Mesothelial cell of epicardium (in vitro differentiated cells): ENCODE measurements at places on chromosomes 3 and 15. TPM values are rescaled to one million over a fixed set of nuclear protein-coding genes. Genes with fewer than 3 reads are reported as not detected.

DNA sequence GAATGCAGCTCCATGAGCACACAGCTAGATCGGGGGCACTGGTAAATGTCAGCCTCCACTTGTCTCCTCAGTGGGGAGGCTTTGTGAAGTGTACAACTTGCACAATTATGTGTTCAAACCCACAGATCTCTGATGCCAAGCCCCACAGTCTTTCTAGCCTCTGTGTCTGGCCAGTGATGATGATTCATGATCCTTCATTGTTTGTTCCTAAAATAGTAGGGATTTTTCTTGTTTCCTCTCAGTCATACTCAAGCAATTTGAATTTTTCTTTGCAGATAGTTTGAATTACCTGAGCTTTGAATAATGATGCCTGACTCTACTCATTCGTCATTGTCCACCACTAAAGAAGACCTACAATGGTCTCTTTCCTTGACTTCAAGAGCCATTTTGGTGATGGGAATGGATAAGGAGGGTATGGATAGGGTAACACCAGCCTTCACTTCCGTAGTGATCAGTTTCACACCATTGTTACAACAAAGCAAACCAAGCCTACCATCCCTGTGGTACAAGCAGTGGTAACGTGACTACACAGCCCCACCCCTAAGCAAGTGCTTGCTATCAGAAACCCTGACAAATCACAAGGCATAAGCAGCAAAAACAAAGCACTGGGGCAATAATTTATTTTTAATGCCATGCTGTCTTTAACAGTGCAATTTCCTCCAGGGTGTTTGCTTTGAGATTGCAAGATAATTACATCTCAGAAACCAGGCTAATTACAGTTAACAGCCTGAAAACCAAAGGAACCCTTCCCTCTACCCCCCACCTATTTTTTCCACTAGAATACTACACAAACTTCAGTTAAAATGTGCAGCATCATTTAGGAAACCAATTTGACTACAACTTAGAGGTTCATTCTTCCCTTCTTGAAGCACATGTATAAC, 114.1 kb upstream of the PPP2R3A start:
- DNase-seq: no peak

GRCh38 chr3:150830094-150830681, 67.2 kb upstream of the SIAH2 start:
- no peak for DNase-seq

DNA sequence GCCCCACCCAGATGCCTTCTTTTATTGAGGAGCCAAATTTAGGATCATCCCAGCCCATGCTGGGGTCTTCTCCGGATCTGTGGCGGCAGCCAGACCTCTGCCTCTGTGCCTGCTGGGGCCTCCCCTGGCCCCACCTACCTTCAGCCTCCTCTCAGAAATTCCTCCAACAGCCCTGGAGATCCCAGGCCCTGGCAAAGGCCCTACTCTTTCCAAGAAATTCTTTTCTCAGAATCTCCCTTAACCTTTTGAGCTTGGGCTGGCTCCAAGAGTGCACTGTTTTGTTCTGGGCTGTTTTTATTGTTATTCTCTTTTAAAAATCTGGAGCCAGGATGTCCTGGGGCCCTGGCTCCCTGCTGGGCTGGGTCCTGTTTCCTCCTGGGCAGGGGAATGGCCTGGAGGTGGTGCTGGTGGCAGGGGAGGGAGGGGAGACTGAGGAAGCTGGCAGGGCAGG, 57.8 kb downstream of the GRIP2 start:
- DNase-seq: no peak

DNA sequence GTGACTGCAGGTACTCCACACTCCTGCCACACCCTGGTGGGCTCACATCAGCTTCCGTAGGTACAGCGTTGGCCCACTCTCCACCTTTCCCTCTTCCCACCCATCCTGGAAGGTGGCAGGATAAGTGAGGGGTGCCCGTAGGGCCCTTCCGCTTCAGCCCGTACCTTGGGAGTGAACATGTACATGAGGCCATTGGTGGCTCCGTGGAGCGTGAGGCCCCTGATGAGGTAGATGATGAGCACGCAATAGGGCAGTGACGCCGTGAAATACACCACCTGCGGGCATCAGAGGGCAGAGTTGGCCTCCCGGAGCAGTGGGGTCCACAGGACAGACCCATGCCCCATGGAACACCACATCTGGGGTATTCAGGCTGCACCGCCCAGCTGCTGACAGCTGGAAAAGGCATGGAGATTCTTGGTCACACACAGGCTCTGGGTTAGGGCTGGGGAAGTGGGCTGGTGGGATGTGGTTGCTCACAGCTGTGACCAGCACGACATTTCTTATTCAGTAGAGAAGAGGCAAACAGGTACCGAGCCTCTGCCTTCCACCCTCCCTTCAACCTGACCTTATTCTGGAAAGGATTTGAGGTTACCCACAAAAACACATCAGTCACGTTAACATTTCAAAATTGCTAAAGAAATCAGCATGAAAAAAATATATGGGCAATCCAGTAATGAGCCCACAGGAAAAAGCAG, 23.8 kb downstream of the SLC6A20 start:
- no peak for DNase-seq

DNA sequence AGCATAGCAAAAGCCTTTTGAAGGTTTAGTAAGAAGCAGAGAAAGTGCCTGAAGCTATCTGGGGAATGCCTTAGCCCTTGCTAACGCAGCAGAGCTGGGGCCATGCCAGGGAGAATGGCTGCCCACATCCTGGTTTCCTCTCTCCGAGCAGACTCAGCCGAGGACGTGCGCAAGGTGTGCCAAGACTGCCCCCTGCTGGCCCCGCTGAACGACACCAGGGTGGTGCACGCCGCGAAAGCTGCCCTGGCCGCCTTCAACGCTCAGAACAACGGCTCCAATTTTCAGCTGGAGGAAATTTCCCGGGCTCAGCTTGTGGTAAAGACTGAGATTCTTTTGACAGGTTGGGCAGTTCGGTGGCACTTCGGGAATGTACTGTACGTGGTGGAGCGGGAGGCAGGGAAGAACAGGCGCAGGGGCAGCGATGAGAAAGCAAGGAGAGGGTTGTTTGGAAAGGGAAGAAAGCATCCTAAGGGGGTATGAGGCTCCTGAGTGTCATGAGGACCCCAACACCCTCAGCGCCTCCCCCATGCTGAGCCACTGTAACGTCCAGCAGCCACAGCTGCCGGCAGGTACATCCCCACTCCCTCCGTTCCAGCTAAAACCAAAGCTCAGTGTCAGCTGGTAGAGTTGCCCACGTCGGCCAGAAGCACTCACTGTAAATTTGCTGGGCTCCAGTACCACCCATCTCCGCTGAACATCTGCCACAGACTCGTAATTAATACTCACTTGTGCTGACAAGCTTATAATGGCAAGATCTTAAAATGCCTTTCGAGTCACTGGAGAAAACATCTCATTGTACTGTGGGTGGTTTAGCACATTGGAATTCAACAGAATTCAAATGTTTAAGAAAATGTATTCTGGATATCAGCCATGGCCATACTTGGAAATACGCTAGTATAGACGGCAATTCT, 4.4 kb downstream of the AHSG start:
- peak; percentile 69 for DNase-seq

GRCh38 chr3:169299889-169300288, 363.6 kb downstream of the MECOM start:
- no peak for DNase-seq

The POPDC2 gene
- total RNA-seq: 3.4 to 3.5 TPM (median 3.5 TPM) in 3 replicates

DNA sequence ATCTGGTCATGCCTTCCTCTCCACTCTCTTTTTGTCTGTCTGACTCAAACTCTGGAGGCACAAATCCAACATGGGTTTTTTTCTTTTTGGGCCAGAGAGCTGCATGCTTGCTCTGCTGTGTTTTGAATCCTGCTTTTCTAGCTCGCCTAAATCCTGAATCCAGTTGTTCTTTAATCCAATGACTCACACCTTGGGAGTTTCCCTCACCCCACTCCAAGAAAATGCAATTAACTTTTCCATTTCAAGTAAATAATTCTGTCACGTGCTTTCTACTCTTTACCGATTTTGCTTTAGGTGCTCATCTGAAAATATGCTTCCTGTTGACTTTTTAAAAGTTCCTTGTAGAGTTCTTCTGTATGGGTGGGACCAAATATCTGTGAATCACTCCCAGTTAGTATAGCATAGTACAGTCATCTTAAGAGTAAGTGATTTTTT, 47.6 kb downstream of the SLMAP start:
- DNase-seq: no peak

GRCh38 chr15:70323111-70323851, 225.6 kb upstream of the TLE3 start:
- DNase-seq: peak; percentile 64

The NRROS gene
- 0.72 to 1.3 TPM (median 0.93 TPM) in 3 replicates for total RNA-seq

DNA sequence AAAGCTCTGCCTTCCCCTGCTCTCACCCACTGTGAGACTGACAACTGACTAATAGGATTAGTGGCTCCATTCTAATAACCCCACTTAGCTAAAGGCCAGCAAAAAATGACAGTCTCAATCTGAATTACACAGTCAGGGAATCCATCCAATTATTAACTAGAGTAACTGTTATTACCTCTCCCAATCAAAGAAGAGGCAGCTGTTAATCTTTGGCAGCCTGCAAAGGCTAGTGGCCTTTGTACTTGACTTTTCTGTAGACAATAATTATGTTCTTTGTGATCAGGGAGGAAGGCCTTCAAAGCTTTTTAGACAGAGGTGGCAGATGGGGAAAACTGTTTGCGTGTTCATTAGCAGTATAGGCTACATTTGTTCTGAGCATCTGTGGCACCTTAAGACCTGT, 177.7 kb downstream of the ISL2 start:
- no peak for DNase-seq

DNA sequence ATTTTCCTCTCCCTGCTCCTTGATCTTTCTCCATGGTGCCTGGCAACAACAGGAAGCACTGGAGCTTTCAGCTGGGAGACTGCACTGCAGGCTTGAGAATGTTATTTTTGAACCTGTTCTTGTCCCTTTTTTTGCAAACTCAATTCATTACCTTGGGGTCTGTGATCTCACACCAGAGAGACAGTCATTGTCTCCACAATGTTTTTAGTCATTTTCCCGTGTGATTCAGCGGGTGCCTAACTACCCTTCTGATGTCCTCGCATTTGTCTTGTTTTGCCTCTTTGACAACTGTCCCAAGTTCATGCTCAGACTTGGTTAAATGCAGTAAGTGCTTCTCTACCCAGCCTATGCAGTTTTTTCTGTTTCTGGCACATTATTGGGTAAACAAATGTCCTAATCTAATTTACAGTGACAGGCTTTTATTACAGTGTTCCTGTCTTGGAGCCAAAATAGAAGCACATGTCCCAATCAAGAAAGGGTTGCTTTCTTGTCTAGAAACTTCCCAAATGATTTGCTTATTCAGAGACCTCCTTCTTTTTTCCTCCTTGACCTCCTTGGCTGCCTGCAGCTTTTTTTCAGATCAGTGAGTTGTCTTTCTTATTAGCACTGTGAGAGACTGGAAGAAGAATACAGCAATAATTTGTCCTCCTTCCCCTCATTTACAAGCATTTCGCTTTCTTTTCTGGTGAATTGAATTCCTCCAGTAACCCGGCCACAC, 162.4 kb downstream of the NSUN3 start:
- no peak for DNase-seq

The SCG5 gene
- 53.7 to 55.4 TPM (median 54.2 TPM) in 3 replicates for total RNA-seq

DNA sequence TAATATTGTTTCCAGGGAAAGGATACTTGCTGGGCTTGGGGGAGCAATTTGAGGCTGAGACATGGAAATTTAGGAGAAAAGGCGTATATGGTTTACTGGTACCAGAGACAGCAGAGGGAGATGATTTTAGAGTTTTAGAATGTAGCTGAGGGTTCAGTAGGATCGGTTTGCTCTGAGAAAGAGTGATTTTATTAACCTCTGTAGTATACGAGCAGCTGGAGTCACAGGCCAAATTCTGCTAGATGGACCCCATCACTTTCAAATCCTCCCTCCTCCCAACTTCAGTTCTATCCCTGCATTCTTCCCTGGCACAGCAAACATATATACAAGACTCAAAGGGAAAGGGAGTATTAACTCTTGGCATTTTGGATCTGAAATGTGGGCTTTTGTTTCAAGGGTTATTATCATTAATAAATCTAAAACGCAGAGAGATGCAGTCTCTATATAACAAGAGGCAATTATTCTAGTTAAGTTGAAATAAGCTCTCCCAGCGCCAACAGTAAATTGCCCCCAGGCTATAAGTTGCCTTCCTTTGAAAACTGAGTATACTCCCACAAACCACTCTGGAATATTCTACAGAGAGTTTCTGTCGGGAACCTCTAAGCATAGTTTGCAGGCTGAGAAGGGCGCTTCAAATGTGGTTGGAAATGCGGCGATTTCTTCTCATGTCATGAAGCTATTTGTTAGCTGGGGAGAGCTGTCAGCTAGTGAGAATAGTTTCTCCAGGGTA, 5.4 kb downstream of the CRABP1 start:
- DNase-seq: no peak

DNA sequence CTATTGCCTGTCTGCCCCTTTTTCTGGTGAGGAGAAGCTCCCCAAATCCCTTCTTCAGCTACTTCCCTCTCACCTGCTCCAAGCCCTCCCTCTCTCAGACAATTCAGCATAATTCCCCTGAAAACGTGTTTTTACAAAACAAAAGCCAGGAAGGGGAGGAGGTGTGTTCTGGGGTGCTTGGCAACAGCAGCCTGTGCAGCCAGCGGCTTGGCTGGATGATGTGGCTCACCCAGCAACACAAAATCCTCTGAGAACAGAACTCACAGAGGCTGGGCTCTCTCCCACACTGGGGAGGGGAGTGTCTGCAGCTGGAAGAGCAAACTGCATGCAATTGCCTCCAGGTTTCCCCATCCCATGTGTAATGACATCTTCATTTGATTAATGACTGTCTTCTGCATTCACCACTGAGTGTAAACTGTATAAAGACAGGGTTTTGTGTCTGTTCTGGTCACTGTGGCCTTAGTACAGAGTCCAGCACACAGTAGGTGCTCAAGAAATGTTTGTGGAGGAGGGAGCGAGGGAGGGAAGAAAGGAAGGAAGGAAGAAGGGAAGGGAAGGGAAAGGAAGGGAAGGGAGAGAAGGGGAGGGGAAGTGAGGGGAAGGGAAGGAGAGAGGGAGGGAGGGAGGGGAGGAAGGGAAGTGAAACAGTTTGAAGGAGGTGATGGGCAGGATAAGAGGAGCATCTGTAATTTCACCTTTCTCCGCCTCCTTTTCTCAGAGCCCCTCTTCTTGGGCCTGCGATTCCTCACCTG, 70.1 kb upstream of the GLCE start:
- no peak for DNase-seq

The CTXN2 gene
- total RNA-seq: 0.18 to 0.25 TPM in 2 of 3 replicates, not detected in the other

DNA sequence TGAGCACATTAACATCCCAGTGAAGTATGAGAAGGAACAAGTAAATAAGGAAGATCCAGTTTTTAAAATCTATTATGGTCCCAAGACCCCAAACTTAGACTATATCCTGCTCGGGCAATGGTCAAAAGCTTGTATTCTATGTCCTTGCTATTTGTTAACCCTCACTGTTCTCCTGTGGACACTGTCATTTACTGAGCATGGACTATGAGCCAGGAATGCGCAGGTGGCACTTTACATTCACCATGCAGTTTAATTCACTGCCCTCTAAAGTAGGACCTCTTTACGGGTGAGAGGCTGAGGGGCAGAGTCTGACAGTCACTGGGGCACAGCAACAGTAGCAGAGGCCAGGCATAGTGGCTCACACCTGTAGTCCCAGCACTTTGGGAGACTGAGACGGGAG, 28.6 kb downstream of the SPATA12 start:
- no peak for DNase-seq
